GM06990 (cell line): ENCODE measurements at places on chromosomes 6 and 20.
A peak's percentile ranks its signal among the peaks of the same experiment; 100 is the strongest.

DNA sequence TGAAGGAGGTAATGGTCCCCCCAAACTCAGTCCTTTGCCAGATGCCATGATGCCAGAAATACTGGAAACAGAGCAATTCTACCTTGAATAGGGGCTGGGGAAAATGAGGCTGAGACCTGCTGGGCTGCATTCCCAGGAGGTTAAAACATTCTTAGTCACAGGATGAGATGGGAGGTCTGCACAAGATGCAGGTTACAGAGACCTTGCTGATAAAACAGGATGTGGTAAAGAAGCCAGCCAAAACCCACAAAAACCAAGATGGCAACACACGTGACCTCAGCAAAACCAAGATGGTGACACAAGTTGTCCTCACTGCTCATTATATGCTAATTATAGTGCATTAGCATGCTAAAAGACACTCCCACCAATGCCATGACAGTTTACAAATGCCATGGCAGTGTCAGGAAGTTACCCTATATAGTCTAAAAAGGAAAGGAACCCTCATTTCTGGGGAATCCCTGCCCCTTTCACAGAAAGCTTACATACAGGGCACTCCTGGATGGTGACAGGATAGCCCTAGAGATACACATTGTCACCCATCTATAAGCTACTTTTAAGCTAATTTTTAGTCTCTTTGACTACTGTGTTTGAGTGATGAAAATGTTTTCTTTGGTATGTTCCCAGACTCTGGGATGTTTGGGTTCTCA lies 979.7 kb downstream of the TBC1D32 start:
- DNase-seq, result no peak

GRCh38 chr6:131251590-131252199 lies 116.4 kb downstream of the AKAP7 start:
- DNase-seq, result no peak

DNA sequence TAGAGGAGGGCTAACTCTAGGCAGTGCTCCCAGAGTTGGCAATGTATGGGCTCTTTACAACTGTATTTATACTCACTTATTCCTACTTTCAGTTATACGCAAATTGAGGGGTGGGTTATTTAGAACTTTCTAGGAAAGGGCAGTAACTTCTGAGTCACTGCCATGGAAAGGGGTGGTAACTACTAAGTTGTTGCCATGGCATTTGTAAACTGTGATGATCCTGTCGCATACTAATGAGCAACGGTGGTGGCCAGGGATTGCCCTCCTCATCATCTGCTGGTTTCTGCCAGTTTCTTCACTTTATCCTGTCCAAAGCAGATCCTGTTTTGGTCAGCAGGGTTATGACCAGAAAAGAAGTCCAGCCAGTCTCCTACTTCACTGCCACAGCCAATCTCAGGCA lies 95.5 kb upstream of the PTPRT start:
- no peak for DNase-seq

DNA sequence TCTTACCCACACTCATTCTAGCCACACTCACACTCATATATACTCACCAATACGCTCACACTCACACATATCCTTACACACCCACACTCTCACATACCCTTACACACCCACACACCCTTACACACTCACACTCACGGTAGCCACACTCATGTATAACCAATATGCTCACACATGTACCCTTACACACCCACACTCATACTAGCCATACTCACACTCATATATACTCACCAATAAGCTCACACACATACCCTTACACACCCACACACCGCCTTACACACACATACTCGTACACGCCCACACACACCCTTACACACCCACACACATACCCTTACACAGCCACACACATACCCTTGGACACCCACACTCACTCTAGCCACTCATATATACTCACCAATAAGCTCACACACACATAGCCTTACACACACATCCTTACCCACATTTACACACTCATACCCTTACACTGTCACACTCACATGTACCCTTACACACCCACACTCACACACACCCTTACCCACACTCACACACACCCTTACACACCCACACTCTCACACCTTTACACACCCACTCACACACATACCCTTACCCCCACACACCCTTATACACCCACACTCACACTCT lies 192.5 kb upstream of the SNX9 start:
- DNase-seq, result no peak

DNA sequence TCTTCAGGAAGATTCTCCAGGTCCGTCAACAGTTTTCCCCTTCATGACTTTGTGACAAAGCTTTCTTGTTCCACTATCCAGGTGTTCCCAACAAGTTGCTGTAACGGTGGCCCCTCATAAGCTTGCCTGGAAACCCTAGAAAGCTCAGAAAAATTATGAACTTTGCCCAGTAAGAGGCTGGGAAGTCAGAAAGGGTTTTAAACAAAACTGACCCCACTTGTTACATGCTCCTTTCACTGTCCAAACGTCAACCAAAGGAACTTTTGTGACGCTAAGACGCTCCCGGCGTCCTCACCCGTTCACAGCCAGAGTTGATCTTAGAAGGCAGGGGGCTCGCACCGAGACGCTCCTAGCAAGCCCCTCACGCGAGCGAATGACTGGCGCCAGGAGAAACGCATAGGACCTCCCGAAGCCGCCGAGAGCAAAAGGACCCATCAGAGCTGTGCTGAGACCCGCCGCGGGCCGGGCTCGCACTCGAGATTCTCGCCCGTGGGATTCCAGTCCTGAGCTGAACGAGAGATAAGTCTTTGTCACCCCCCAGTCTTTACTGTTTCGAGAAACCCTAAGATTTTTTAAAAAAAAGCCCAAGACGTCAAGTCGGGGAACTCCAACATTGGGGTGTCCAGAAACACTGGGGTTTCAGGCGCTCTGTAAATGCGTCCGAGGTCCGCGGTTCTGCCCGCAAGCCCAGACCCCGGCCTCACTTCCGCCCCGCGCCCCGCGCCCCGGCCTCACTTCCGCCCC lies 544 bp upstream of the ACAT2 start:
- DNase-seq, result peak; percentile 69
